ENCODE measurements at places on chromosomes 11 and 22.

- no peak for DNase-seq
Measured at GRCh38 chr22:27518531-27519340, 282.8 kb downstream of the MN1 start.

- DNase-seq = no peak
Measured at GRCh38 chr11:110467556-110467955, 37.8 kb downstream of the FDX1 start.

- no peak for DNase-seq
Measured at GRCh38 chr11:132942611-132943356, 589.5 kb downstream of the OPCML start.

DNA sequence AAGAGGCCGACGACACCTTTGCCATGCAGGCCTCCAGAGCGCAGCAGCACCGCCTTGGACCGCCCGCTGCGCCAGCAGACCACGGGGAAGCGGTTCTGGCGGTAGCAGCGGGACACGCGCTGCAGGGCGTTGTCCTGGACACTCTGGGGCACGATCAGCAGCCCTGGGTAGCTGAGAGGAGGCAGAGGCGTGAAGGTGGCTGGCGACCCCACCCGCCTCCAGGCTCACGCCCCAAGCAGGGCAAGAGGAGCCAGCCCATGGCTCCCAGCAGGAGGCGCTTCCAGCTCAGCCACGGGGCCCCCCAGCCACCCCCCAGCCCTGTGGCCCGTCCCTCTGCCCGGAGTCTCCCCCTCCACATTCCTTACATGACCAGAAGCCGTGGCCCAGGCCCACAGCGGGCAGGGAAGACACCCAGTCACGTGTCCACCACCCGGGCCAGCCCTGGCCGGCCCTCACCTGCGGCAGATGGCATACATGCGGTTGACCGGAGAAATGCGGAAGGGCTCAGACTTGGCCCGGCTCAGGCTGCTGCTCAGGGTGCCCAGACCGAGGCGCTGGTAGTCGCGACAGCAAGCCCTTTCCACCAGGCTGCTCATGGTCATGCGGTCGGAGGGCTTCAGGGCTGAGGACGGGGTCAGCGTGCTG lies 15.2 kb downstream of the SBF1 start:
- DNase-seq = no peak

DNA sequence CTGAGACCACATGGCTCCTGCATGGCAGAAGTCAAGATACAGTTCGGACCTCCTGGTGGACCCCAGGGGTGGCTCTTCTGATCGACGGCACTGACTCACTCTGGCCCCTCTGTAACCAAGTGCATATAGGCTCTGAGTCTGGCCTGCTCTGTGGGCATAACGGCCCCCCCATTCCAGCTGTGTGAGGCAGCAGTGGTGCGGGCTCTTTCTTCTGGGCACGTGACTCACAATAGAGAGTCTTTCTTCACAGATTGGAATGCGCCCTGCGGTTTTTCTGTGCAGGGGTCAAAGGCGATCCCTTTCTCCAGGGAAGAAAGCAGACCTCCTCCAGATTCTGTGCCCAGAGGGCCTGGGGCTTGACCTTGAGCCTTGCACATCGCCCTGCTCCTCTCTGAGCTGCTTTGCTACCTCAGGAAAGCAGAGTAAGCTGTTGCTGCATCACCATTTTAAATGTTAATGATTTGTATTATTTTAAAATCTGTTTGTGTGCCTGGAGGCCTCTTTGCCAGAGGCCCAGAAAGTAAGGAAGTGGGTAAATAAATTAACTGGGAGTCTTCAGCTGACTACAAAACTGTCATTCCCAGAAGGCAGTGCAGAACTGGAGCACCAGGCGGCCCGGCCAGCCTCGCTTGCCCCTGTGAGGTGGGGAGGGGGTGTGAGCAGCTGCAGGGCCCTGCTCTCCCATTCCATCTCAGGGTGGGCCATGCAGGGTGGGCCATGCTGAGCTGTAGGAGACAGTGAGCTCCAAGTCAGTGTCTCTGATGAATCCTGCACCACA lies 199.0 kb downstream of the GRIK4 start:
- no peak for DNase-seq

- no peak for DNase-seq
Measured at GRCh38 chr11:129974237-129974636, 28.4 kb downstream of the PRDM10 start.

DNA sequence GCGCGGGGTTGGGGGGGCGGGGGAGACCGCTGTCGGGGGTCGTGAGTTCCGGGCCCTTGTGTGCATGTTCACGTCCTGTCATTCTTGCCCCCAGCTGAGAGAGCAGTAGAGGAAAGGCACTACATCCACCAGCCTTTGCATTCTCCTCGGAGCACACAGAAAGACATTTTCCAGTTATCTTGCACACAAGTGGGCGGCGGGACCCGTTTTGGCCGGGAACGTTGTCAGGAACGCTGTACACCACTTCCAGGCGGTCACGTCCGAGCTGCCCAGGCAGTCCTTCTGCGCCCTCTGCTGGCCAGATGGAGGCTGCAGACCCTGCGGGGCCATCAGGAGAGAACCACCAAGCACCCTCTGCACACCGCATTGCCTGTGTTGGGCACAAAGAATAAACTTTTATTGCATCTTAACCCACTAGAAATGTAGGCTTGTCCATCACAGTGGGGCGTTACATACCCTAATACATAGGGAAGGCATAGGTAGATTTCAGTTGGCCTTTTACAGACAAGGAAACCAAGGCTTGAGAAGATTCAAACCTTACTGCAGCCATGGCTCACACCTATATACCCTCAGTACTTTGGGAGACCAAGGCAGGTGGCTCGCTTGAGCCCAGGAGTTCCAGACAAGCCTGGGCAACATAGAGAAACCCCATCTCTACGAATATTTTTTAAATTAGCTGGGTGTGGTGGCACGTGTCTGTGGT lies 2.8 kb upstream of the CDKN1C start:
- peak; percentile 82 for DNase-seq

DNA sequence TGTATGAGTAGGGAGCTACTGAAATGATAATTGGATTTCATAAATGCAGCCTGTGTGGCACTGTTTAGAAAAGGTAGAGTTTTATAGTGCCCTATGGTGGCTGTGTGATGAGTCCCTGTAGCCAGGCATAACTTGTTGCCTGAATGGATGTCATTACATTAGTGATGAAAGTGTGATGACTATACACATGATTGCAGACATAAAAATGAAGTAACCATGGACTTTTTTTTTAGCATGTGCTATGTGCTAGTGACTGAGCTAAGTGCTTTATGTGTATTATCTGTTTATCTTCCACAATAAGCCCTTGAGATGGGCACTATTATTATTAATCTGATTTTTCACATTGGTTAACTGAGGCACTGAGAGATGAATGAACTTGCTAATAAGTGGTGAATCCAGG lies 13.5 kb upstream of the GRAMD1B start:
- no peak for DNase-seq

GRCh38 chr22:48718818-48719500 lies 1108.7 kb downstream of the BRD1 start:
- DNase-seq = no peak

DNA sequence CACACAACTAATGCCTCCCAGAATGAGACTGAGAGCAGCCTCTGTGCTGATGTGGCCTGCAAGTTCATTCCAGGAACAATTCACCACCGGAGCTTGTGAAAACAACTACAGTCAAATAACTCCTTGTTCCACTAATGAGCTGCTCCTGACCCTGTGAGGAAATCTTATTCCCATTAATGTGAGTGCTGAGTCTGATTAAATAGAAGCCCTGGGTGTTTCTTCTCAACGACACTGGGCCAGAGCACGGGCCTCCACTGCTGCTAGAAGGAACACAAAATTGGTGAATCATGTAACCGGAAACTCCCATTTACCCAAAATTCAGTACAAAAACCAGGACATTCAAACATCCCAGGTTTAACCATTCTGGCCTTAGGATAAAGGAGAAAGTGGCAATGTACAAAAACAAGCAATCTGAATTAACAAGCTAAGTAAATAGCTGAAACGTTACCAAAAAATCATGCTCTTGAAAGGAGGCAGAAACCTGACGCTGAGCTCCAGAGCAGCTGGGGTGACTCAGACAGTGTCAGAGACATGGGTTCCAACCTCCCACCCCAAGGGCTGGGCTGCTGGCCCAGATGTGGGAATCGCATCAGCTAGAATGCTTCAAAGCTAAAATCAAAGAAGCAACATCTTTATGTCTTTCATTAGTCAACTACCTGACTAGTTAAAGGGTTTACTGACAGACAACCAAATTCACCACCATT lies 26.7 kb downstream of the SERGEF start:
- no peak for DNase-seq

Measured in activated naive CD4-positive, alpha-beta T cell (primary cell).